ENCODE measurements at places on chromosomes 1 and 21.

- DNase-seq = no peak
Observed at GRCh38 chr1:231023150-231023549, 16.9 kb downstream of the FAM89A start.

- peak; percentile 30 for DNase-seq
Observed at GRCh38 chr1:178644308-178645120, 80.5 kb upstream of the RALGPS2 start.

GRCh38 chr1:202952818-202953217 is 5.3 kb downstream of the ADIPOR1 start:
- DNase-seq = no peak

DNA sequence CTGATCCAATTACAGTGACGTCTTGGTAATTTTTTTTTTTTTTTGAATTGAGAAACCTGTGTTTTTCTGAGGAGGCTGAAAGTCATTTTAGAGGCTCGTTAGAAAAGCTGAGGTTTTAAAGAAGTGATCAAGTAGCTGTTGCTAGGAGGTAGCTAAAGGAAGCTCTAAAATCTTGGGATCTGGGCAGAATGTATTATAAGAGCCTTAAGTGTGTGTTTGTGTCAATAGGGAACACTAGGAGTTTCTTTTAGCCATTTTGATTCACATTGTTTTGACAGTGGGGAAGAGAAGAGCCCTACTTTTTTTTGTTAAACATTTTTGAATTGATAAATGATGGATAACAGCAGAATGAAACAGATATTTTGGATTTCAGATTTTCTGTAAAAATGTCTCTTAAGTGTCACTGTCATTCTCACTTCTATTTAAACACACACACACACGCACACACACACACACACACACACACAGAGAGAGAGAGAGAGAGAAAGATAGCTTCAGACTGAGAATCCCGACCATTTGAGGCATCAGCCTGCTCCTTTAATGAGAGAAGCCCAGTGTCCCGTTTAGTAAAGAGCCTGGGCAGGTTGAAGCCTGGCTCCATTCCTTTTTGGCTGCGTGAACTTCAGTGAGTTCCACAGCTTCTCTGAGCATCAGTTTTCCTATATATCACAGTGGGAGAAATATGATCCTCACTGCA is 79.1 kb upstream of the GPR88 start:
- no peak for DNase-seq

DNA sequence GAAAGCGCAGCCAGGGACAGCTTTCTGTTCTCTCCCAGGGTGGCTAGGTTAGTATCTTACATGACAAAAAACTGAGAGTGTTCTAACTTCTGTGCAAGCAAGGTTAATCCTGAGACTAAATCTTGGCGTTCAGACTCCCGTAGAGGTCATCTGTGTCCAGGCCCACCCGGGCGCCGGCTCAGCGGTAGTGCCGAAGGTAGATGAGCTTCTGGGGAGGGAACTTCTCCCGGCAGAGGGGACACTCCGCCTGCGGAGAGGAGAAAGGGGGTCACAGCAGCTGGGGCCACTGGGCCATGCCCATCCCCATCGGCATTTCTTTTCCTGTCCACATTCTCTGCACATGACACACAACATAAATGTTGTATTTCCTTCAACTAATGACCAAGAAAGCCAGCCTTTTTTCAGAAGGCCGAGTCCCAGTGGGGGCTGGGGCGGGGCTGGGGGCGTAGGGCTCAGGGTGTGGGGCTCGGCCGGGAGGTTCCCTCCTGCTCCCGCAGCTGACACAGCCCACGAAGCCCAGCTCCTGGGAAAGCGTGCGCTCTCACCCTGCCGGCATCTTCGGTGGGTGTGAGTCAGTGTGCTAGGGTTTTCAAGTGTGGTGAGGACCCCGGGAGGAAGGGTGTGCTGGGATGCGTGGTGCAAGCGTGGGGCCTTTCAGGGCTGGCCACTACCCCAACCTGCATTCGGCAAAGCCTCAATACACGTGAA is 6.6 kb downstream of the PEX10 start:
- peak; percentile 46 for DNase-seq

GRCh38 chr1:77513839-77514763 is 168.4 kb downstream of the ZZZ3 start:
- peak; percentile 62 for DNase-seq

DNA sequence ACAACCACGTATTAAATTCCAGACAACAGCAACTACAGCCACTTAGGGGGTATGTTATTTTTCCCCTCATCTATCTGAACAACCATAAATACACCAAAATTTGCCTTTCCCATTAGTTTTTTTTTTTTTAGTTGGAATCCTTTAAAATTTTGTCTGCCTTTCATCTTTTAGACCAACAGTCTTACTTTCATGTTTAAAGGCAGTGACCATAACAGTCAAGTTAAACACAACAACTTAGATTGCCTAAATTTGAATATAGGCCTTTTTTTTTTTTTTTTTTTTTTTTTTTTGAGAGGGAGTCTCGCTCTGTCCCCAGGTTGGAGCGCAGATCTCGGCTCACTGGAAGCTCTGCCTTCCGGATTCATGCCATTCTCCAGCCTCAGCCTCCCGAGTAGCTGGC is 3.4 kb downstream of the GPBP1L1 start:
- DNase-seq = no peak

DNA sequence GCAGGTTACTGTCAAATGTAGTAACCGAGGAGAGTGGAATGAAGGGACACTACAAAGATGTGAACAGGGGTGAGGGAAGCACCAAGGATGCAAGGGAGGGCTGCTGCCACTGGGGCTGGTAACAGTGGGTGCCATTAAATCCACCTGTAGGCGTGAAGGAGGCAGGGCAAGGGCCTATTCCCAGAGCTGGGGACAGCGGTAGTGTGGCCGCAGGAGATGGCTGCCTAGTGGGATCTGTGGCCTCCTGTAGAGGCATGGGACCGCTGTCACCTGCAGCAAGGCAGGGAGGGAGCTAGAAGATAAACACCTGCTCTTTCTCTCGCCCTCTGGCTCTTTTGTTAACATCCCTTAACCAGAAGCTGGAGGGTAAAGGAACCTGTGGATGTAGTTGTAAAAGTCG is 80.5 kb upstream of the CNIH3 start:
- DNase-seq = no peak

DNA sequence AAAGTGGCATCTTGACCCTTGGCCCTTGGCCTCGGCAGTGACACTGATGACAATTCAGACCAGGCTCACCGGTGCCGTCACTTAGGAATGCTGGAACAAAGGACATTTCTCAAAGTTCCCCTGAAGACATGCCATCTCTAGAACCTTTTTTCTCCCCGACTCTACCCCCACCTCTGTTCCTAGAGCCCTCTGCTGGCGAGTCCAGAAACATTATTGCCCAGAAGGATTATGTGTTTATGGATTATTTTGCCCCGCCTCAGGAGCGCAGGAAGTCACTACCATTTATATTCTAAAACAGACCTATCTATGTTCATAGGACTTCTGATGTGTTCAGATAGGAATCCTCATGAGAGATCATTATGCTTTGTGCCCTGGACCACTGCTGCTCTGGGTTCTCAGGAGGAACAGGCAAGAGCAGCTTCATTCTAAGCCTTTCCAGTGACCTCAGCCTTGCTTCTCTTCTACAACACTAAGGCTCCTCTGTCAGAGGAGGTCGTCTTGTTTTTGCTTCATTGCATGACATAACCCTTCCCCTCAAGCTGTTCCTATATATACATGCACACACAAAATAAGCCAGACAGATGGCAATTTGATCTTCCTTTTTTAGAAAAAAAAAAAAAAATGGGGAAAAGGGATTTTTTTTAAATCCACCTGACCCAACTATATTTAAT is 12.4 kb upstream of the SHISA4 start:
- DNase-seq = no peak

DNA sequence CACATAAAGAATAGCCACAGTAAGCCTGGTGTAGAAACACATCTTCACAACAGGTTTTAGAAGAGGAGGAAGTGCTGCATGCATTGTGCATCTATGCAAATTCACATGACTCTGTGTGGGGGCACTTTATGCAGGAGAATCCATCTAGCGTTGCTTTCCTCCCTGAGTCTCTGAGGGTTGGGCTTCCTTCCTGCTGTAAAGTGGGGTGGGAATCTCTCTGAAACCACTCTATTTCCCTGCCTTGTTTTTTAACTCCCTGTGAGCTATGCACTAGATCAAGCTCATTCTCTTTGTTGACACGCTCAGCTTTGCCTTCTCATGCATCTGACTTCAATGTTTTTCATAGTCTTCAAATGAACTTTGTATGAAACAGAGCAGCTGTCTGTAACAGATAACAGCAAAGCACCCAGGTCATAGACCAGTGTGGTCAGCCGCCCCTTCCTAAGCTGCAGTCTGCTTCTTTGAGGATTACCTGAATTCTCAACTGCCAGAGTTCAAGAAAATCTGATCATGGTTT is 102.7 kb upstream of the DPH5 start:
- DNase-seq = no peak

DNA sequence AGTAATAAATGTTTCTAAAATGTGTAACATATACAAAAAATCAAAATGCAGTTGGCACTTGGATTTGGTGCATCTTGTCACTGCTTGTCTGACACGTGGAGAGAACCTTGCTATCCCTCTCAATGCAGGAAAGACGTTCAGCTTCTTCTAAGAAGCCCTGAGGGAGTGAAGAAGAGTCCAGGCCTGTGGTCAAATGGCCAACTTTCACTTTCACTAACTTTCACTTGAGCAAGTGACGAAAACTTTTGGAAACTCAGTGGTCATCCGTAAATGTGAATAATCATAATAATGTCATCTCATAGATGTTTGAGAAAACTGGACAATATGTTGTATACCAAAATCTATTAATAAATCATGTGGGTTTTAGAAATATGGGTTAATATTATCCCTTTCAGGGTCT is 61.9 kb downstream of the ERG start:
- no peak for DNase-seq

DNA sequence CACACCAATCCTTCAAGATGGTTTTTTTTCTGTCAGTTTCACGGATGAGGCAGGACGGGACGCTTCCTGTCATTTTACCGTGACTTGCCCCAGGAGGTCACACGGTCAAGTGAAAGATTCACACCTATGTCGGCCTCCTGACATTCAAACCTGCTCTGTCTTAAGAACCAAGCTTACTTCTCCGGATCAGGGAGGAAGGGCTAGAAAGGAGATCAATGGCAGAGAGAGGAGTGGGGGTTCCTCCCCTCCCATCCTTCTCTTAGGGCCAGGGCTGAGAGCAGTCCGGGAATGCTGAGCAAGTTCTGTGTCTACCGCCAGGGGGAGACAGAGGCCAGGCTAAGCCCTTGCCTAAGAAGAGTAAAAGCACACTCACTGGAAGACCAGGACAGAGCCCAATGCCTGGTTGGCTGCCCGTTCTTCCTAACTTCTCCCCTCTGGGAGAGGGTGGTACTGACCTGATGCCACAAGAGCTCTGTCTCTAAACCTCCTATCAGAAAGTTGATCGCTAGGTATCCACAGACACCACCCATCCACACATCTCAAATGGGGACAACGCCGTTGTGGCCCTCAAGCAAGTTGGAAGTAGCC is 1.1 kb upstream of the PPM1J start:
- peak; percentile 93 for DNase-seq

DNA sequence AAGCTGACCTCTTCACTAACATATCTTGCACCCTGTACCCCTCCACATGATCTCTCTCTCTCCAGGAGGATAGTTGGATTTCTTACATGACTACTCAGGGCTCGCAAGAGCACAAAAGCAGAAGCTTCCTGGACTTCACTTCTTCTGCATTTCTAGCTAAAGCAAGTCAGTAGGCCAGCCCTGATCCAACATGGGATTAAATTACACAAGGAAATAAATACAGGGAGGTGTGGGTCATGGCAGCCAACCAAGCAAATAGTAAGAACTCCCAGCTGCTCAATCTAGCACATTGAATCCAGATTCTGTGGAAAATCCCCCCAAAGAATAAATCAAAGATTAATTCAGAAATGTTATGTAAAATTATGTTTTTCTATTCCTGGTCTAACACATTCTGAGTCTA is 33.3 kb downstream of the KLHDC7A start:
- DNase-seq = no peak

- no peak for DNase-seq
Observed at GRCh38 chr1:171256940-171257606, 8.8 kb downstream of the FMO1 start.

GRCh38 chr1:83113652-83114051 is 885.3 kb downstream of the TTLL7 start:
- no peak for DNase-seq

- peak; percentile 12 for DNase-seq
Observed at GRCh38 chr21:35020902-35021301, 28.2 kb downstream of the RUNX1 start.

DNA sequence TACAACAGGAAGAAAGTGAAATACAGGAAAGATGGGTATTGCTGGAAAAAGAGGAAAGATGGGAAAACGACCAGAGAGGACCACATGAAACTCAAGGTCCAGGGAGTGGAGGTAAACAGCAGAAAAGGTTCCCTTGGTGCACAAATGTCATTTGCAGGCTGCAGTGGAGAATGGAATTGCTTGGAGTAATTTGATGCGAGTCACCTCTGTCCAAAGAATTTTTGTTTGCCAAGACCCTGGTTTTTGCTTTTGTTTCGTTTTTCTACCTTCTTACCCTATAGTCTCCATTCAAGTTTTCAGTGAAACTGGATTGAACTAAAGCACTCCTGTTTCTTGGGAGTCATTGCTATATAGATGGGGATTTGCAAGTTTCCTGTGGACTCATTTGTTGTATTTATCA is 464.3 kb downstream of the CAMTA1 start:
- DNase-seq = no peak

DNA sequence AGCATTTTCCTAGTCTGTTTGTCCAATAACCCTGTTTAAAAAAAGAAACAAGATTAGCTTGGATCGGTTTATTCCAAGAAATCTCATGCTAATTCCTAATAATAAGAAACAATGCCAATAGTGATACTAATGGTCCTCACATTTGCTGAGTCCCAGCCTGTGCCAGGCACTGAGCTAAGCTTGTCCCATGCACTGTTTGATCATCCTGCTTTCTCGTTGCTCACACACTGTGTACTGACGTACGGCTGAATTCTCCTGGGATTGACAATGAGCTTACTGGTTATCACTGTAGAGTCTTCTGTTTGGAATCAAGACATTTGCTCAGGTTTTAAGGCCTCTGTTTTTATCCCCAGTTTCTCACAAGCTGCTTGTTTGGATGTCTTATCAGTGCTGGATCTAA is 71.1 kb downstream of the CACNA1E start:
- no peak for DNase-seq

DNA sequence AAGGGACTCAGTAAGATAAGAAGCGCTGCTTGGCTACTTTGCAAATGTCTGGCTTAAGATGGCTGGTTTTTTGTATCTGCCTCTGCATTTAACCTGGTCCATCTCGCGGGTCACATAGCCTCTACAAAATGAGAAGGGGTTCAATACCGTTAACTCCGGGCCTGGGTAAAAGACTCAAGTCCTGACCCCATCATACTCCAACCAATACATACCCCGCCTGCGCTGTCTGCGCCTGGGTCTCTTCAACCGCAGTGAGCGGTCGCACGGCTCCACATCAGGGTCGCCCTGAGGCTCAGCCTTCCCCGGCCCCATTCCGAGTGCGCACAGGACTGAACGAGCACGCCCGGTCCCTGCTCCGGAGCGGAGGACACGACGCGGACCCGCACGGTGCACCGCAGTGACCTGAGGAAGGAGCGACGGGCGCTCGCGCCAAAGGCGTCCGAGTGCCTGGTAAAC is 558 bp upstream of the PGD start:
- DNase-seq = no peak
